ENCODE measurements at places on chromosomes 7 and 10.

DNA sequence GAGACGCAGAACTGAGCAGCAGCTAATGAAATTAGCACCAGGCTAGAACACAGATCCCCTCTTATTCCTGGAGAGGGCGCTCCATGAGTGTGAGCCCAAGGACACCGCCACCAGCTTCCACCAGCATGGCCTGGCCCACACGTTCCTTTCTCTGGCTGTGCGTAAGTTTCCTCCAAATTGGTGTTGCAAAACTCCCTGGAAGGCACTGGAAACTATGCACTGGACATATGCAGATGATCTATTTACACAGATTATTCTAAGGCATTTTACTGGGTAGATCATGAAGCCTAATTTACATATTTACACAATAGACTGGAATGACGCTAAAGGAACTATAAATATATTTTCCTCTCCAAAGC, 455.6 kb upstream of the FOXK1 start:
- no peak for DNase-seq

- no peak for DNase-seq
These were observed 199.8 kb downstream of the JCAD start for GRCh38 chr10:29859521-29860130.

GRCh38 chr10:104032144-104032775, 53.4 kb downstream of the COL17A1 start:
- no peak for DNase-seq

DNA sequence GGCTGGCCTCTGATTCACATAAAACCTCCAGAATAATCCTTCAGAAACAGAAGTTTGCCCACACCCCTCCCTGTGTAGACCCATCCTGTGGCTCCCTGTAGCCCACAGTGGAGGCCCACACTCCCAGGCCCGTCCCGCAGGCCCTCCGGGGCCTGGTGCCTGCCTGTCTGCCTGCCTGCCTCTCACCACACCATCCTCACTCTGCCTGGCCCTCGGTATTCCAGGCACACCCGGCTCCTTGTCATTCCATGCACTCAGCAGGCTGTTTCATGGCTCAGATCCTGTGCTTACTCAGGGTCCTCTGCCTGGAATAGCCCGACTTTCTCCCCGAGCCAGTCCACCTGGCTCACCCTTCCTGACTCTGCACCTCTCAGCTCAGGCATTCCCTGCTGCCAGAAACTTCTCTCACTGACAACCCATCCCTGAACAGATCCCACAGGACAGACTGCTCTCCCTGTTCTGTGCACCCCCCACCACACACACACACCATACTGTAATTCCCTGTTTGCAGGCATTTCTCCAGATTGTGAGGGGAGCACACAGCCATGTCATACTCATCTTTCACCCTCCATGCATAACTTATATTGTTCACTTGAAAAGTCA, 498.0 kb upstream of the ZMIZ1 start:
- DNase-seq, result no peak

DNA sequence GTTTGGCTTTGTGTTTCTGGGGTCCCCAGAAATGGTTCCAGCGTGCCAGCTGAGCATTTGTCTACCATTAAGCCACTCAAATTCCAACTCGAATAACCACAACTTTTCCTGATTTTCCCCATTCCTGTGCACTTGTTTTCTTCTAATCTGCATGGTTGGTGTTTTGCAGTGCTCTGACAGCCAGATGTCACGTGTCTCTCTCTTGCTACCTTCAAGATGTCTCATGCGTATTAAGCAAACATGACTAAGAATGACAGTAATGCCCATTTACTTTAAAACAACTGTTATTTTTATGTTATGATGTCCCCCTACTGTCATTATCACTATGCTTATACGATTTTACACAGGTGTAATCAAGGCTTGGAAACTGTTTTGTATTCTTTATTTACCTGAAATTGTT, 35.2 kb upstream of the MXI1 start:
- no peak for DNase-seq

DNA sequence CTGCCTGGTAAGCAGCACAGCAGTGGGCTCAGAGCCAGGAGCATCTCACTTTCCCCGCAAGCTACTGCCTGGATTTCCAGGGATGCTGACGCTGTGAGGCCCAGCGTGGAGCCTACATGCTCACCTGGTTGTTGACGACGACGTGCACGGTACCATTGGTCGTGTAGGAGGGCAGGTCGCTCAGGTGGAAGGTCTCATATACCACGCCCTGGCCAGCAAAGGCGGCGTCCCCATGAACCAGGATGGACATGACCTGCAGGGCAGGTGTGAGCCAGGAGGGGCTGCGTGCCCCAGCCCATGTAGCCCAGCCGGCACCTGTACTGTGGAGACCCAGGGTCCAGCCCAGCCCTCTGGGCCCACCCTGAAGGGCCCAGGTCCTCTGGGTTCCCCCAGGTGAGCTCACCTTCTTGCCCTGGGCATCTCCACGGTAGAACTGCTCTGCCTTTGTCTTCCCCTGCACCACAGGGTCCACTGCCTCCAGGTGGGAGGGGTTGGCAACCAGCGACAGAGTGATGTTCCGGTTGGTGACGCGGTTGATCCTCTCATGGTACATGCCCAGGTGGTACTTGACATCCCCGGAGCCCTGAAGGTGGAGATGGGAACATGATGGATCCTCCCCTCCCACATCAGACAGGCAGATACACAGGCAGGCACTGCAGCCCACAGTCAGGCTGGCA, 15.4 kb downstream of the OGDHL start:
- DNase-seq, result no peak

GRCh38 chr7:16836481-16836880, 31.7 kb upstream of the AGR2 start:
- no peak for DNase-seq

DNA sequence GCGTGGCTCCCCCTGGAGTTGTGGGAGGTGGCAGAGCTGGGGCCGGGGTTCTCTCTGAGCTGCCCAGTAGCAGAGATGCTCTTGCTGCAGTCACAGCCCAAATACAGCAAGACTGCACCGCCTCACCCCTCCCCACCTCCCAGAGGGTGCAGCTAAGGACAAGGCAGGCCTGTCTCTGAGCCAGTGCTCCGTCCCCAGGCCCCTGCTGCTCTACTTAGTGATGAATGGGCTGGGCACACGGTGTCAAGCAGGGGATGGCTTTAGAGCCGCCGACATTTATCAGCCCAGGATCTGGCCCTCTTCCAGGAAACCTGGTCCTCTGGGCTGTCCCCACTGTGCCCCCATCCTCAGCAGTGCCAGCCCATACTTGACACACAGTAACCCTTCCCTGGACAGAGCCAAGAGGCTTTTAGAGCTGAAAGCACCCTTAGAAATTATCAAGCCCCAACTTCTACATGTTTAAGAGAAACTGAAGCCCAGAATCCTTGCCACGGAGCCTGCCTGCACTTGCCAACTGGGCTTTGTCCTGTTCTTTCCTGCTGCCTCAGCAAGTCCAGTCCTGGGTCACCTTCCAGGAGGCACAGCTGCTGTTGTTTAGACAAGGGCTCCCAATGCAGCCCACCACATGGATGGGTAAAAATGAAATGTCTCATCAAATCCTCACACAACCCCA, 137.1 kb upstream of the UNC5B start:
- DNase-seq, result no peak

DNA sequence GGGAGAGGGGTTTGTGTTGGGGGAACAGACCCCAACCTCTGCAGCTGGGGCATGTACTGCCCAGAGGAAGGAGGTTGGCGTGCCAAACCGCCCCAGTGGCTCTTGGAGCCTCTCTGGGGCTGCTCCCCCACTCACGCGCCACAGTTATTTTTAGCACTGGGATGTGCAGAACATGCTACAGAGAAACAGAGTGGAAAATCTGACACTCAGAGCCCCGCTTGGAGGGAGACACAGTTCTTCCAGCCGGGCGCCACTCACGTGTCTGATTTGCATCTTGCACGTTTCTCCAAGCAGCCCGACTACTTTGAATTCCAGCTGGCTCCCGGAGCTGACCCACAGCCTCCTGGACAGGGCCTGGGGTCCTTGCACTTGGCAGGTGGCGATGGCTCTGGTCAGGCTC, 182.0 kb downstream of the RPS24 start:
- DNase-seq, result no peak

DNA sequence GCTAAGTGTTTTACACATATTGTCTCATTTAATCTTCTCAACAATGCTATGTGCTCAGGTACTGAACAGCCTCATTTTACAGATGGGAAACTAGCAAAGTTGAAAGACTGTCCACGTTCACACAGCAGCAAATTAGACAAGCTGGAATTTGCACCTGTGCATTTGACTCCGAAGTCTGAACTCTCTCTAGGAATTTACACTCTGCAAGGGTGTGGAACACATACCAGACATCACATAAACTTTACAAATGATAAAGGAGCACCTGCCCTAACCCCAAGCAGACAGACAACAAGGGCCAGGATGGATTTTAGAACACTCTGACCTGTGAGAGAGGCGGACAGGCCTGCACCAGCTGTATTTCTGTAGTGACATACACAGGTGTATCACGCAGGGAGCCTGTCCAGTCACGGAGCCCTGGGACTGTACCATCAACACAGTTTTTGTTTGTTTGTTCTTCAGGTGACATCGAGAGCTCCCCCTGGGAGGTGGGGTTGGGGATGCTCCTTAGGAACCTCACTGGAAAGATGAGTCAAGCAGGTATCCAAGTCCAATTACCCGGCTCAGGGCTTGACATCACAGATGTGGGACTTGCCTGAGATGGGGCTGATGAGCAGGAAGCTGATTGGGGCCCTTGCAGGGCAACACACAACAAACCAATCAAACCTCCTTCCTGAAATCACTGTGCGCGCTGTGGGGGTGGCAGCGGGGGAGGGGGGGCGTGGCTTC, 31.0 kb downstream of the MKI67 start:
- DNase-seq, result no peak

GRCh38 chr10:52703451-52703850, 69.1 kb downstream of the MBL2 start:
- no peak for DNase-seq

DNA sequence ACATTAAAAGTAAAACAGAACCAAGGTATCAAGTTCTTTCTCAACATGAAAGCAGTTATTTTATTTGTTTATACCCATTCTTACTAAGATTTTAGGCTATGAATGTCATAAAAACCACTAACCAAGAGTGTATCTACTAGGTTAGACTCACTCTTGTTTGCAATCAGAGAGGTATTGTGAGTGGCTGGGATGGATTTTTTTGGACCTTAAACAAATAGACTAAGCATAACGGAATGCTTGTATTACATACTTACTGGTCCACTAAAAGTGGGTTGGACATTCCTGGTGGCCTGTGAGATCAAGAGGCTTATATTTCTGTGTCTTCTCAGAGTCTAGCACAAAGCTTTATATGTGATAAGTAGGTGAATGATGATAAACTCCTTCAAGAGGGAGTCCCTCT, 32.6 kb upstream of the CBLL1 start:
- no peak for DNase-seq

DNA sequence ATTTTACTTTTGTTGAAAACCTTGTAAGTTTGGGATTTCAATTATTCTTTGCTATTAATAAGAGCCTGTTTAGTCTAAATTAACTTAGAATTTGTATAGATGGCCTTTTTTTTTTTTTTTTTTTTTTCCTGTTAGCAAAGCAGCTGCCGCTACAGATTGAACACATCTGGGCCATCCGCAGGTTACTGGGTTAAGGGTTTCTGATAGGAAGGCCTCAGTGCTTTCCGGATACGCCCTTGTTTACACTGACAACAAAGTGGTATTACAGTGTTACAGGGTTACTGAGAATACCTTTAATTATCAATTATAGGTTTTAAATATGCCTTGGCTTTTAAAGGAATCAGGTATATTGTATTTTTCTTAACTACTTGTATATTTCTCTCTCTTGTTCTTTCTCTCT, 76.8 kb downstream of the PTN start:
- no peak for DNase-seq

- DNase-seq, result no peak
These were observed 7.1 kb downstream of the SPOCK2 start for GRCh38 chr10:72081210-72081609.

DNA sequence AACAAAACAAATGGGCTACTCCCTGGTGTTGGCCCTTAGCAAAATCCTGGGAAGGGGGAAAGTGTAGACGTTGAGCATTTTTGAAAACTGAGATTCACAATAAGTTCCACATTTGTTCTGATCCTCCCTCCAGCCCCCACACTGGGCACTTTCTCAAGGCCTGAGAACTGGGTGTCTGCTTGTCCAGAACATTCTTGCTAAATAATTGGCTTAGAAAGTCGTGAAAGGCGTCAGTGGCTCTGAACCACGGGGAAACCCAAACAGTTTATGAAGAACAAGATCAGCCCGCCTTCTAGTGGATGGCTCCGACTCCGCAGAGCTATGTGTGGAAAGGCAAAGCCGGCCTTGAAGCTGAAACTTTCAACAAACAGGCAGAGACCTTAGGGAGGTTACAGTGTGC, 370.1 kb downstream of the PRPF18 start:
- no peak for DNase-seq

DNA sequence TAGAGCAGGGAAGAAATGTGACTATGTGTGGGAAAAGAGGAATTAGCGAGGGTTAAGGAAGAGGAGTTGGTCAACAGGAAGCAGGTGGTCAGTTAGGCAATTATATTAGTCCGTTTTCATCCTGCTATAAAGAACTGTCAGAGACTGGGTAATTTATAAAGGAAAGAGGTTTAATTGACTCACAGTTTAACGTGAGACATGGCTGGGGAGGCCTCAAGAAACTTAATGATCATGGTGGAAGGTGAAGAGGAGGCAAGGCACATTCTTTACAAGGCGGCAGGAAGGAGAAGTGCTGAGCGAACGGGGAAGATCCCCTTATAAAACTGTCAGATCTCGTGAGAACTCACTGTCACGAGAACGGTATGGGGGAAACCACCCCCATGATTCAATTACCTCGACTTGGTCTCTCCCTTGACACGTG, 35.0 kb downstream of the RAMP3 start:
- no peak for DNase-seq

GRCh38 chr7:97851683-97852082, 20.5 kb downstream of the ASNS start:
- no peak for DNase-seq

- DNase-seq, result no peak
These were observed 16.3 kb downstream of the SGMS1 start for GRCh38 chr10:50607356-50607925.

- DNase-seq, result no peak
These were observed 3.7 kb upstream of the SLC16A9 start for GRCh38 chr10:59713196-59713821.

DNA sequence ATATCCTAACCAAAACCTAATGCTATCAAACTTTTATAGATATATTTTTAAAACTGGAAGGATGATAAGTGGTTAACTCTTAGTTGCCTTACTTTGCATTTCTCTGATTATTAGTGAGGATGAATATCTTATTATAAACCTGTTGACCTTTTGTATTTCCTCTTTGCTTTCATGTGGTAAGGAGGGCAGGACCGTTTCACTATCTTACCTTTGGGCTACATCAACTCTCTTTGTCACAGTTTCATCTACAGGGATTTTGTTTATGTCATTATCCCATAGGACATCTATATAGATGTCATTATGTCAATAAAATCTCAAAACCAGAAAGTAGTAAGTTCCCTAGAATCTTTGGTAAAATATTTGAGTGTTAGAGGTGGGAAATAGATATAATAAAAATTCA, 219.3 kb downstream of the THSD7A start:
- no peak for DNase-seq

DNA sequence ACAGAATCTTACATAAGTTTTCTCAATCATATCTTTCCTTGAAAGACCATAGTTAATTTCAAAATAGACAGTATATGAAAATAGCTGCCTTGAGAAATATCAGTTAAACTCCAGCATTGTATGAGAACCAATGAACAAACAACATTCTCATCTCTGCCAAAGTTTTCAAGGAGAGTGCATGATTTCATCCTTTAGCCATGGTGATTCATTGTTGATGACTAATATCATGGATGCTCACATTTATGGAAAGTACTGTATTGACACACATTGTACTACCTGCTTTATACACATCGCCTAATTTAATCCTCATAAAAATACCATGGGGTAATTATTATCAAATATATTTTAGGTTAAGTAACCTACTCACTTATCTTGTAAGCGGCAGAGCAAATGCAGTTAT, 250.3 kb downstream of the CNTNAP2 start:
- no peak for DNase-seq
